ENCODE measurements at places on chromosomes 16 and 17. TPM values are rescaled to one million over a fixed set of nuclear protein-coding genes. Genes with fewer than 3 reads are reported as not detected.

DNA sequence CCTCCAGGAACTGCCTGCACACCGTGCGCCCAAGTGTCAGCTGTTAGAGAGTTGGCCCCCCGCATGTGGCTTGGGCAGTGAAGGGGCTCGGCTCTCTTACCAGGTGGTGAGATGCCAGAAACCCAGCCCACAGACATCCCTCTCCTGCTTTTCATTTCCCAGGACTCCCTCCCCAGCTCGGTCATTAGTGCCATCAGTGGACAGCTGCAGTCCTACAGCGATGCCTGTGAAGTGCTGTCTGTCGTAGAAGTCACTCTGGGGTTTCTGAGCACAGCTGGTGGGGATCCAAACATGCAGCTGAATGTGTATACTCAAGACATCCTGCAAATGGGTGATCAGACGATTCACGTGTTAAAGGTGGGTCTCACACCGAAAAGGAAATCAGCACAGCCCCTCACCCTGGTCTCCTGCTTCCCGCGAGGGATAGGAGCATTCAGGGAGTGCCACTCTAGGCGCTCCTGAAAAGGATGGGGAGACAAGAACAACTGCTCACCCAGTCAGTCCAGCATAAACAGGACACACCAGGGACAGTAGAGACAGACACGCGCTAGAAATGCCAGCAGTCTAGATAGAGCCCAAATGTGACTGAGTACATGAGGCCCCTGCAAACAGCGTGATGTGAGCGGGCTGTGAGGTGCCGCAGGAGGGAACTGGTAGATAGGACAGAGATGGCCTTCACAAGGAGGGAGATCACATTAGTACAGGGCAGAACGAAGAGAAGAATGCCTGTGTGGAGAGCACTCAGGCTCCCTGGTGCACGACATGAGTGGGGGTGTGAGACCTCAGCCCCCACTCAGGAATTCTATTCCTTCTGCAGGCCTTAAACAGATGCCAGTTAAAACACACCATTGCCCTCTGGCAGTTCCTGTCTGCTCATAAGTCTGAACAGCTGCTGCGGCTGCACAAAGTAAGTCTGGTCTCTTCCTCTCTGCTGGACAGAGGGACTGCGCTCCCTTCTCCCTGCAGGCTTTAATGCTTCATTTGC is 25.7 kb upstream of the ENDOV start:
- DNase-seq, result no peak

Gene ARL5C
- not detected for total RNA-seq

Gene SLC12A3
- total RNA-seq, result not detected

- DNase-seq, result no peak
Measured at GRCh38 chr16:30666681-30667080, 8.4 kb downstream of the FBRS start.

Gene DHRS13
- total RNA-seq, result 12.7 TPM

GRCh38 chr17:75945211-75945610 is 4.4 kb upstream of the FBF1 start:
- DNase-seq, result no peak

DNA sequence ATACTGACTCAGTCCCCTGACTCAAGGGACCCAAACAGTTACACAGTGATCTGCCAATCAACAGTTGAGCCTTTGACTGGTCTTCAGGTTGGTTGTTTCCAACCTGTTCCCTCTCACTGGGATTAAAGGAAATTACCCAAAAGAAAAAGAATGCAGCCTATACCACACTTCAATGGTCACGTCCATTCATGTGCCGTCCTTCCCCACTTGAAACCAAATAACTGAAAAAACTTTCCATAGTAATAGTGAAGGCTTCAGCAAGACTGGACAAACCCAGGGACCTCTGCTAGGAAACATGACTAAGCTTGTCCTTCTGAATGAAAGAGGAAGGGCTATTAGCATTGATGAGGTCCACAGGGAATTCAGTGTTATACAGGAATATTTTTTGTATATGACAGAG is 30.6 kb downstream of the MRPS23 start:
- DNase-seq, result no peak

DNA sequence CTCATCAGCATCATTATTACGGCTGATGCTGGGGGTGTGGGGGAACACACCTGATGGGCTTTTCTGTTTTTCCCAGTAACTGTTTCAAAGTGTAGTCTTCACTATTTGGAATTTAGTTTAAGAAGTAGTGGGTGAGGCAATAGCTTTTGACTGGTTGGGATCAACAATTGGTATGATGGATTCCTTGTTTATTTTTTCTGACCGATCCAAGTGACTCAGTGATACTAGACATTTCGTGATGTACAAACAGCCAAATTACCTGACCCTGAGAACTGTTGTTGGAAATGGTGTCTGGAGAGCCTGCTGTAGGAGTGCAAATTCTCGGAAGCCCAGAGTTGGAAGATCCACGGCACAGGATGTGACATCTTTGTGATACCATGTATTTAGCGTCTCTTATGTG is 204.2 kb downstream of the PRKCA start:
- DNase-seq, result no peak

- no peak for DNase-seq
Measured at GRCh38 chr16:31700530-31701388, 172.8 kb upstream of the ZNF267 start.

Gene PAFAH1B1
- 77.4 TPM for total RNA-seq

Gene MPP3
- 19.1 TPM for total RNA-seq

DNA sequence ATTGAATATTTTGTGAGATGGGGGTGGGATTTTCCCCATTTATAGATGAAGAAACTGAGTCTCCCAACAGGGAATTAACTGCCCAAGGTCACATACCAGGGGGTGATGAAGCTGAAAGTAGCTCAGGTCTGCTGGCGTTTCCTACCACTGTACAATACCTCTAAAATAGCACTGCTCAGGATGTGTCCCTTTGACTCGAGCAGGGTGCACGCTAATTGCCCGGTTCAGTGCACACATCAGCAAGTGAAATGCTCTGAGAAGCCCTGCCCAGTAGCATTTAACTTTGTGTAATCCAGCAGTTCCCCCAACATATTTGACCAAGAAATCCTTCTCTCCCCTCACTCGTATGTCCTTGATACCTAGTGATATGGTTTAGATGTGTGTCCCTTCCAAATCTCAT is 50.1 kb upstream of the DDX52 start:
- no peak for DNase-seq

Gene NPIPB9
- total RNA-seq, result not detected

Gene CD300LB
- not detected for total RNA-seq

DNA sequence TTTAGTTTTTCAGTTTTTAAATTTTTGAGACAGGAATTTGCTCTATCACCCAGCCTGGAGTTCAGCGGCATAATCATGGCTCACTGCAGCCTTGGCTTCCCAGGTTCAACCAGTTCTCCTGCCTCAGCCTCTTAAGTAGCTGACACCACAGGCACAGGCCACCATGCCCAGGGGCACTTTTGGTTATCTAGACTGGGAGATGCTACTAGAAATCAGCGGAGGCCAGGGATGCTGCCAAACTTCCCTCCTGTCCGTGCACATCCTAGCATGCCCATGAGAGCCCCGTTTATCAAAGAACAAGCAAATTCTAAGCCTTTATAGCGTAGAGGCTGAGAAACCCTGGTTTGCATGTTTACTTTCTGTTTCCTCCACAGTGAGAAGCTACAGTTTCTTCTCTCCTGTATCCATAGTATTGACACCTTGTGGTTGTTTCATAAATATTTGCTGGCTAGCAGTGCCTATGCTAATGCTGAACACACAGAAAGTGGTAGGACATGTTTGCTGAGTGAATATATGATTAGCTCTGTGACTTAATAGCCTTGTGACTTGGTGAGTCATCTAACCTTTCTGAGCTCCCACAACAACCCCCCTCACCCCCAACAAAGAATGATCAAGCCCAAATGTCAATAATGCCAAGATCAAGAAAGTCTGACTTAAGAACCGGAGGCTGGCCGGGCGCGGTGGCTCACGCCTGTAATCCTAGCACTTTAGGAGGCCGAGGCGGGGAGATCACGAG is 39.2 kb upstream of the MAF start:
- peak; percentile 22 for DNase-seq

GRCh38 chr17:72236980-72237633 is 116.3 kb downstream of the SOX9 start:
- no peak for DNase-seq

- no peak for DNase-seq
Measured at GRCh38 chr17:916315-916714, 63.3 kb downstream of the NXN start.

GRCh38 chr16:75495076-75495674 is at the start of gene CHST6:
Gene CHST6 (minus strand): TSS chr16:75495441. CDS start chr16:75479828, 15,613 bp downstream.
- no peak for DNase-seq

GRCh38 chr16:72464597-72465368 is 292.8 kb upstream of the PMFBP1 start:
- DNase-seq, result no peak

Gene ITGA2B
- 0.05 TPM for total RNA-seq

DNA sequence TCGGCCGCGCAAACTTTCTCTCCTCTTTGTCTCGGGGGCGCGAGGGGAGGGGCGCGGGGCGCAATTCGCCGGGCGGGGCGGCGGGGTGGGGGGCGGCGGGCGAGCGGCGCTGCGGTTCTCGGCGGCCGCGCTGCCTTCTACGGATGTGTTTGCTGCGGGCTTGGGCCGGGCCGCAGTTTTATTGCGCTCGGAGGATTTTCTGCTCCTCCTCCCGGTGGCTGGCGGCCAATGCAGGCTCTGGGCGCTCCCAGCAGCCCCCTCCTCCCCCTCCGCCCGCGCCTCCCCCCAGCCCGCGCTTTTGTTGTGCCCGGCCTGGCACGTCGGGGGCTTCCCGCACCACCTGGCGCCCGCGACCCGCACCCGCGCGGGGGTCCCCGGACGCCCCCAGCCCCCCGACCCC is at the start of gene TIMP2:
TIMP2 (minus strand) TSS at position 154 of the 400 bp plus-strand sequence. CDS start 299 bp downstream, outside the sequence.
- peak; percentile 80 for DNase-seq

- no peak for DNase-seq
Measured at GRCh38 chr17:33144837-33145236, 148.3 kb downstream of the ASIC2 start.

- peak; percentile 58 for DNase-seq
Measured at GRCh38 chr16:68444056-68444657, 4.2 kb downstream of the SMPD3 start.

GRCh38 chr17:60229188-60229802 is 79.5 kb downstream of the CA4 start:
- DNase-seq, result peak; percentile 31

Gene CDK5R1
- total RNA-seq, result 6.3 TPM
